ENCODE measurements at places on chromosomes 6 and 20.
A peak's percentile ranks its signal among the peaks of the same experiment; 100 is the strongest.

- no peak for DNase-seq
Measured at GRCh38 chr6:142543606-142544005, 241.8 kb downstream of the ADGRG6 start.

DNA sequence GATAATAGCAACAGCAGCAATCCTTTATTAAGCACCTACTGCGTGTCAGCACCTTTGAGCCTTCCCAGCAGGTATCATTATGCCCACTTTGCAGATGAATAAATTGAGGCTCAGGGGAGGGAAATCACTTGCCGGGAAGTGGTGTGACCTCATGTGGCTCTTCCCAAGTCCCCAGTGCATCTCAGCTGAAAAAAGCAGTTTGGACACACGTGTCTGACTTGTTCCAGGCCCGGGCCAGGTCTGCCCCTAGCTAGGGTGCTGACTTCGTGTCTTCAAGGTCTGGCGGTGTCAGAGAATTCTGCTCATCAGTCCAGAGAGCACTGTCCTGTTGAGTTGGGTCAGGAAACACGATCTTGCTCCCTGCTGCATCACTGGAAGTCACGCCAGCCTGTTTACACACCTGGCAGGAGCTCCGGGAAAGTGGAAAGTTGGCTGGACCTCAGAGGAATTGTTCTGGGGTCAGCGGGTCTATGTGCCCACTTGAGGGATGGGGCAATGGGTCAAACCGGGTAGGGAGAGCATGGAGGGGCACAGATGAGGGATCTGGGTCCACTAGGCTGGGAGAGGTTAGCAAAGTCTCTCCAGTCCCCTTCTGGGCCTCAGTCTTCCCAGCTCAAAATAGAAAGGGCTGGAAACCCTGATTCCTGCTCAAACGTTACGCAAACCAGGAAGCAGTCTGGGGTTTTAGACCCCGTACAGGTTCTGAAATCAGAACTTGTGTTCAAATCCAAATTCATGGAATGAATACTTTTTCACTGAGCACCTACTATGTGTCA, 10.5 kb downstream of the SLC13A3 start:
- DNase-seq, result no peak

- no peak for DNase-seq
Measured at GRCh38 chr20:16947479-16947878, 199.3 kb downstream of the OTOR start.

- peak; percentile 62 for DNase-seq
Measured at GRCh38 chr6:88165844-88166492, at the start of gene CNR1. TSS of gene CNR1 (minus strand) at chr6:88166347. CDS start at chr6:88145274, 21,073 bp downstream.

GRCh38 chr6:88535306-88535705, 369.2 kb upstream of the CNR1 start:
- DNase-seq, result no peak

DNA sequence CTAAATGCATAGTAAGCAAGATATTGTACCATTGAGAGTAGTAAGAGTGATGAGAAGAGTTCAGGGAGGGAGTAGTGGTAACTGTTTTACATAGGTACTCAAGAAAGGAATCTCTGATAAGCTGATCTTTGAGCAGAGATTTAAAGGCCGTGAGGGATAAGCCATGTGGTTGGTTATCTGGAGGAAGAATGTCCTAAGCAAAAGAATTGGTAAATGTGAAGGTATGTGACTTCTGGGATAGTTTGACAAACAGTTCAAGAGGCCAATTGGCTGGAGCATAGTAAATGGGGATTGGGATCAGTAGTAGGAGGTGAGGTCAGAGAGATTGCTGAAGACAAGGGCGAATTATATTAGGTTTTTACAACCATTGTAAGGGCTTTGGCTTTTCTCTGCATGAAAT, 40.1 kb downstream of the PLCB1 start:
- no peak for DNase-seq

- DNase-seq, result no peak
Measured at GRCh38 chr6:9647071-9647445, 767.8 kb downstream of the TFAP2A start.

GRCh38 chr6:117917176-117917575, 10.1 kb downstream of the SLC35F1 start:
- no peak for DNase-seq

Data from NCI-H1105 (cell line).